Activated T-cell treated with anti-CD3 and anti-CD28 coated beads, Interleukin-2, amount 50 U/mL, for 24 hours (primary cell): ENCODE measurements at places on chromosomes 6 and 20.

- no peak for DNase-seq
Observed at GRCh38 chr20:13317439-13317838, 96.4 kb downstream of the ISM1 start.

DNA sequence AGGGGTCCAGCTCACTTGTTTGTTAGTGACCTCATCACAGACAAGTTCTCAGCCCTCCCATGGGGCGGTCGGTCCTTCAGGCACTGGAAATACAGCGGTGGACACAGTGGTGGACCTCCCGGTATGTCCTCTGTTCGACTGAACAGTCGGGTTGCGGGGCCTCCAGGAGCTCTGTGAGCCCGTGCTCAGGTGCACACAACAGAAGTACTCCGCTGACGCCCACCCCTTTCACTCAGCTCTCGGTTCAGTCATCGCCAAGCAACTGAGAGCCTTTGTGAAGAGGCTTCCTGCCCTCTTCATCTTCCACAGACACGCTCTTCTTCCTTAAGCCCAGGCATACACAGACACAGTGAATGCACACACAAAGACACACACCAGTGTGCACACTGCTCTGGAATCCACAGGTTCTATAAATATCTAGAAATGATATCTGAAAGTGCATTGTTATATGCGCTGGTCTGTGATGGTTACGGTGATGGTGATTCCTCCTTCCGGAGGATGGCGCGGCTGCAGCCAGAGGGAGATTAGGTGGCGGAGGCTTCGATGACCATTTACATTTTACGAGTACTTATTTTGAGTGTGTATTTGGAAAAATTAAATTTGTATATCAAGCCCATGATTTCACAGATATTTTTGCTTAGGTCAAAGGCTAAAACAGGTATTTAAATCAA, 46.8 kb upstream of the BHLHE23 start:
- DNase-seq: no peak

DNA sequence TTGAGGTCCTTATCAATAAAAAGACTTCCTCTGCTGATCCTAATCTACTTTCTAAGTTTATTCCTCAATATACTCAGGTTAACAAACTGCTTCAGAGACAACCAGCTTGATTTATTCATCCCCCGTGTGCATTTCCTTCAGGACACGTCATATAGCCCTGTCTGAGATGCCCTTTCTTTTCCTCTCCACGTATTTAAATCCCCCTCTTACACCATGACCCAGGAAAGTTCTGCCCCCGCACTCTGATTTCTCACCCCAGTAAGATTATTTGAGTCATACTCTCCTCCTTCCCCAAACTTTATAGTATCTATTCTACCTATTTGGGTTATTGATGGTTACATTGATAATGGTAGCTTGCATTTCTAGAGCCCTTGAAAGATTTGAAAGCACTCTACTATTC, 9.8 kb upstream of the CGA start:
- DNase-seq: no peak

GRCh38 chr6:169250660-169251059, 3.0 kb downstream of the THBS2 start:
- DNase-seq: no peak

DNA sequence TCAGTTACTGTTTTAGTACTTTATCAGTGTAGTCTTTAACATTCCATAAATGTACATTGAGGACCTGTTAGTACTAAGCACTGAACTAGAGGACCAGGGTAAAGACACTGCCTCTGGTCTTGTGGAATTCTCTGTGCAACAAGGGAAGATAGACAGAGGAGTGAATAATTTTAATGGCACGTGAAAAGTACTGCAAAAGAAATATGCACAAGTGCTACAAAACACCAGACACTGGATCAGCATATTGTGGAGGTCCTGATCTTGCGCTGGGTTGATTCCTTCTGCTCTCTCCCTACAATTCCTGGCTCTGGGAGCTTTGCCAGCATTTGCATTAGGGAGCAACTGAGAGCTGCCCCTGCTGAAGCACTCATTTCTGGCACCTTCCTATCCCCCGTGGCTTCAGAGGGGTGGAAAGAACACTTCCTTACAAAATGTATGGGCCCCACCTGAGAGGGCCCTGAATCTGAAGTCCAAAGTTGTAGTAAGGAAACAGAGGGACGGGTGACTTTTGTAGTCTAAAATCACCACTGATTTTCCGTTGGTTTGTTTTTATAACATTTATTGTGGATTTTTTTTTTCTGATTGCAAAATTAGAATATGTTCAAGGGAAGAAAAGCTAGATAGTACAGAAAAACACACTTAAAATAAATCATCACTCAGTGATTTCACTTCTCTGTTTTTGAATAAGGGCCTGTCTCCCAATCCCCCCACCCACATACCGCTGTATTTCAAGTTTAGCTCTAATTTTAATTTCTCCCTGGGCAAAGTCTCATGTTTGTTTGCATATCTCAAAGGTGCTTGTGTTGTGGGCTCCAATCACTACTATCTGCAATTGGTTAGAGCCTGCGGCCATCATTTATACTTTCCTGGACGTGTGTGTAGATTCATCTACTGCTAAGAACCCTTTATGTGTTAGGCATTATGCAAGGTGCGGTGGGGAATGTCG, 4.9 kb downstream of the PKIG start:
- no peak for DNase-seq

- no peak for DNase-seq
Observed at GRCh38 chr6:83114164-83114563, 46.7 kb downstream of the DOP1A start.
